ENCODE measurements at places on chromosomes 2 and 18.
A peak's percentile ranks its signal among the peaks of the same experiment; 100 is the strongest.

- DNase-seq: no peak
These were observed 29.4 kb downstream of the ITM2C start for GRCh38 chr2:230893841-230894781.

- DNase-seq: no peak
These were observed 215.2 kb downstream of the RAD51AP2 start for GRCh38 chr2:17303054-17303453.

GRCh38 chr18:24023185-24023814 is 8.7 kb downstream of the TTC39C start:
- DNase-seq: no peak

GRCh38 chr2:236176417-236176816 is 8.2 kb upstream of the GBX2 start:
- DNase-seq: no peak

DNA sequence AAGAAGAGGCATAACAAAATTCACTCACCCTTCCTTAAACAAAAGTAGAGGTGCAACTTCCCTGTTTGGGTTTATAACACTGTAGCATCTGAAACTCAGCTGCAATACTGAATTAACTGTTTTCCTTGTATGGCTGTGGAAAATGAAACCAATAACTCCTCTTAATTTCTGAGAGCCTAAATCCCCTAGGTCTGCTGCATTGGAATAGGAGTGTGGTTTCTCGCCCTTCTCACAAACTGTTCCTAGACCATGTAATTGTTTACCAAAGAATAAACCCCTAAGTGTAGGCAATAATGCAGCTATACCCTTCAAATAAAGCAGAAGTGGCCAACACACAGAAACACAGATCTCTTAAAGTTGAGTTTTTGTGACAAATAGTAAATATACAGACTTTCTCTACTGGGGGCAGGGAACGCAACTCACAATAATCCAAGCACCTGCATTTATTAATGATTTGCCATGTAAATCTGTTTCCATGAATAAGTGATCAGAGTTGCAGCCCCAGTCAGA is 52.0 kb downstream of the RASGRP3 start:
- no peak for DNase-seq

GRCh38 chr2:20994130-20994529 is 49.7 kb downstream of the APOB start:
- DNase-seq: no peak

- no peak for DNase-seq
These were observed 80.6 kb downstream of the KLF7 start for GRCh38 chr2:207085110-207085509.

DNA sequence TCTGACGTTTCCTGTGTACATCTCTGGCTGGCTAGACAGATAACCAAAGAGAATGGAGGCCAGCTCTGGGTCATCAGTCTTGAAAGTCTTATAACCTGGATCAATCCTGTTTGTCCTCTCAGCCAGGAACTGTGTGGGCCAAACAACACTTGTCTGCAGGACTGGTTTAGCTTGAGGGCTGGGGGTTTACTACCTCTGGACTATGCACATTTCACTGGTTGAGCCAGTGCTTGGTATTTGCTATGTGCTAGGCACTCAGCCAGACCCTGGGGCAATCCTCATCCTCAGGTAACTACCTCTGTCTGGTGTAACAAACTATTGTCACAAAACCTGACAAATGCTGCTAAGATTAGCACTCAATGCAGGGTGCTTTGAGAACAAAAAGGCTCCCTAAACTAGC is 169.7 kb downstream of the HAUS1 start:
- DNase-seq: no peak

DNA sequence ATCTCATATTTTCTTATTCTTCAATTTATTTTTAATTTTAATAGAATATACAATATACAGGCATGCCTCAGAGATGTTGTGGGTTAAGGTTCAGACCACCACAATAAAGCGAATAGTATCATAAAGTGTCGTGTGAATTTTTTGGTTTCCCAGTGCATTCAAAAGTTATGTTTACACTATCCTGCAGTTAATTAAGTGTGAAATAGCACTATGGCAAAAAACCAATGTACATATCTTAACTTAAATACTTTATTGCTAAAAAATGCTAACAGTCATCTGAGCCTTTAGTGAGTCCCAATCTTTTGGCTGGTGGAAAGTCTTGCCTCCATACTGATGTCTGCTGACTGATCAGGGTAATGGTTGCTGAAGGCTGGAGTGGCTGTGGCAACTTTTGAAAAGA is 637.6 kb downstream of the TDRD15 start:
- DNase-seq: no peak

DNA sequence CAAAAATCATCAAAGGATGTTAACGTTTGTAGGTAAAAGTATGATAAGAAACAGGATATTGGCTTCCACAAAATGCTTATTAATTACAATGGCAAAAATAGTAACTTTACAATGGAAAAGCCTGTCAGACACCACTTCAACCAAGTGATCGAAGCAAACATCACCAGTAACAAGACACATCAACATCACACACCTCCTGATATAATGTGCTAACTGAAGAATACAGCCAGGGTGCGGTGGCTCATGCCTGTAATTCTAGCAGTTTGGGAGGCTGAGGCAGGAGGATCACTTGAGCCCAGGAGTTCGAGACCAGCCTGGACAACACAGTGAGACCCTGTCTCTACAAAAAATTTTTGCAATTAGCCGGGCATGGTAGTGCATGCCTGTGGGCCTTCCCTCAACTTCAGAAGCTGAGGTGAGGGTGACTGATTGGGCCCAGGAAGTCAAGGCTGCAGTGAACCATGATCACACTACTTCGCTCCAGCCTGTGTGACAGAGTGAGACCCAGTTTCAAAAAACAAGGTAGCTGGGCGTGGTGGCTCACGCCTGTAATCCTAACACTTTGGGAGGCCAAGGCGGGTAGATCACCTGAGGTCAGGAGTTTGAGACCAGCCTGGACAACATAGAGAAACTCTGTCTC is 15.0 kb downstream of the MGAT4A start:
- no peak for DNase-seq

- no peak for DNase-seq
These were observed 5.2 kb upstream of the RSAD2 start for GRCh38 chr2:6872394-6872793.

GRCh38 chr18:8990276-8991031 is 112.0 kb upstream of the NDUFV2 start:
- no peak for DNase-seq

GRCh38 chr18:48889115-48889941 is 61.4 kb downstream of the SMAD7 start:
- no peak for DNase-seq

DNA sequence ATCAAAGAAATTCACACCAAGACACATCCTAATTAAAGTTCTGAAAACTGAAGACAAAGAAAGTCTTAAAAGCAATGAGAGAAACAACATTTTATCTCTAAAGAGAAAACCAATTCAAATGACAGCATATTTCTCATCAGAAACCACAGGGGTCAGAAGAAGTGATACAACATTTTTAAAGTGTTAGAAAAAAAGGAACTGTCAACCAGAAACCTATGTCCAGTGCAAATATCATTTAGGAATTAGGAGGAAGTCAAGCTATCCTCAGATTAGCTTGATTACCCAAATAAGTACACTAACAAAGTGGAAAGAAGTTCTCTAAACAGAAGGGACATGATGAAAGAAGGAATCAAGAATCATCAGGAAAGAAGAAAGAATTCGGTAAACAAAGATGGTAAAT is 59.5 kb upstream of the BCL2L11 start:
- no peak for DNase-seq

GRCh38 chr2:241859436-241860183 is 916 bp upstream of the PDCD1 start:
- peak; percentile 66 for DNase-seq

DNA sequence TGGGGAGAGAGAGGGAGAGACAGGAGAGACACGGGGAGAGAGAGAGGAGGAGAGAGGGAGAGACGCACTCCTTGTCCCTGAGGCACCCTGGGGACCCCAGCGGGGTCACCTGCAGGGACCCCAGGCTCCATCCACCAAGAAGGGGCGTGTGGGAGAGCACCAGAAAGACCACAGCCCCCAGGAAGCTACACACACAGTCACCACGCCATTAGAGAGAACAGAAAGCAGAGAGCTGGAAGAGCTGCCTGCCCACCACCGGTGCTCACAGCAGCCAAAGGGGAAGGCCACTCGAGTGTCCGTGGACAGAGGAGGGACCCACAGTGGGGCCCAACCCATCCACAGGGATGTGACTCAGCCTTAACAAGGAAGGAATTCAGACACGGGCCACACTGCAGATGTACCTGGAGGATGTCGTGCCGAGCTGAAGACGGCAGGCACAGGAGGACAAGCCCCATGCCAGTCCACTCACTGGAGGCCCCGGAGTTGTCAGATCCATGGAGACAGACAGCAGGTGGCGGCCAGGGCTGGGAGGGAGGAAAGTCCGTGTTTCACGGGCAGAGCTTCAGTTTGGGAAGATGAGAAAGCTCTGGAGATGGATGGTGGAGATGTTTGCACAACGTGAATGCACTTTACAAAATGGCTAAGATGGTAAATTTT is 11.5 kb upstream of the NFATC1 start:
- DNase-seq: no peak

GRCh38 chr18:78687736-78688135 is 291.9 kb upstream of the SALL3 start:
- DNase-seq: no peak

Measured in stimulated activated CD4-positive, alpha-beta T cell treated with anti-CD3 and anti-CD28 coated beads, Interleukin-4, amount 100 ng/mL, for 4 hours (primary cell).